ENCODE measurements at places on chromosomes 1 and 21. TPM values are rescaled to one million over a fixed set of nuclear protein-coding genes. Genes with fewer than 3 reads are reported as not detected.

The URB2 gene
- polyA plus RNA-seq: 5.2 TPM

The NBPF6 gene
- not detected for polyA plus RNA-seq

The SPRR2G gene
- not detected for polyA plus RNA-seq

The EPHX1 gene
- polyA plus RNA-seq: 17.9 TPM

The GUCA2B gene
- not detected for polyA plus RNA-seq

The DMRTA2 gene
- not detected for polyA plus RNA-seq

The FCRL1 gene
- polyA plus RNA-seq: not detected

The RNU1-4 gene
- polyA plus RNA-seq: not detected

The LAMC1 gene
- polyA plus RNA-seq: 349 TPM

The CA6 gene
- not detected for polyA plus RNA-seq

GRCh38 chr1:205438213-205439158 lies 16.6 kb upstream of the LEMD1 start:
- no peak for DNase-seq

- DNase-seq: no peak
These were observed 996 bp upstream of the TMEM51 start for GRCh38 chr1:15152318-15153183.

DNA sequence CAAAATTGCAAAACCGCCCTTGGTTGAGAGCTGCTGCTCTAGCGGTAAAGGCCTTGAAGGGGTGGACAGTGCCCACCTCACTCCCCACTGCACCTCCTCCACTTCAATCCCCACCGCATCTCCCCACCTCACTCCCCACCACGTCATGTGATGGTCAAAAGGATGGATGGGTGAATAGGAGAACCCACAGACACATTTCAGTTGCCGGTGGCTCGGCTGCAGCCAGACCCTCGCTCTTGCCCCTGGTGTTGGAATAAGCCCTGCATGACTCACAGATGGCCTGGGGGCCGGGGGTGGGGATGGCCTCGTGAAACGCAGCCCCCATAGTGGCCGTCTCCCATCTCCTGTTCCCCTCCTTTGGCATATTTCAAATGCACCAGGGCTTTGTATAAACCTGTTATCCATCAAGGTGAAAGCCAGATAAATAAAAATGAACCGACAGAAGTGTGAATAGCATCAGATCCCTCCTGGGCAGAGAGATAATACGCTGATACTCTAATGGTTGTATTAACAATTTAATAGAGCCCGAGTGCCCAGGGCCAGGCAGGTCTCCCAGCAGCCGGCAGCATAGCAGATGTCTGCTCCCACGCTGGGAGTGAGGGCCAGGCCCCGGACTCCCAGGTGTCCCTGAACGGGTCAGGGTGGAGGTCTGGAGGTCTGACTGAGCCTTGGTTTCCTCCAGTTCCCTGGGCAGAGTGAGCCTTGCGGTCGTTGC lies 300.3 kb downstream of the NPHP4 start:
- no peak for DNase-seq

DNA sequence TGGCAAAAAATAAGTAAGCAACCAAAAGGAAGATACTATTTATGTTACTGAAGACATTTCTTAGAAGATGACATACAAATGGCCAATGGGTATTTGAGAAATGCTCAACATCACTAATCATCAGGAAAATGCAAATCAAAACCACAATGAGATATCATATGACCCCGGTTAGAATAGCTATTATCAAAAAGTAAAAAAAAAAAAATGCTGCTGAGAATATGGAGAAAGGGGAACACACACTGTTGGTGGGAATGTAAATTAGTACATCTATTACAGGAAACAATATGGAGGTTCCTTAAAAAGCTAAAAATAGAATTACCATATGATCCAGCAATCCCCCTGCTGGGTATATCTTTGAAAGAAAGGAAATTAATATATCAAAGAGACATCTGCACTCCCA lies 34.3 kb upstream of the CREG1 start:
- DNase-seq: no peak

DNA sequence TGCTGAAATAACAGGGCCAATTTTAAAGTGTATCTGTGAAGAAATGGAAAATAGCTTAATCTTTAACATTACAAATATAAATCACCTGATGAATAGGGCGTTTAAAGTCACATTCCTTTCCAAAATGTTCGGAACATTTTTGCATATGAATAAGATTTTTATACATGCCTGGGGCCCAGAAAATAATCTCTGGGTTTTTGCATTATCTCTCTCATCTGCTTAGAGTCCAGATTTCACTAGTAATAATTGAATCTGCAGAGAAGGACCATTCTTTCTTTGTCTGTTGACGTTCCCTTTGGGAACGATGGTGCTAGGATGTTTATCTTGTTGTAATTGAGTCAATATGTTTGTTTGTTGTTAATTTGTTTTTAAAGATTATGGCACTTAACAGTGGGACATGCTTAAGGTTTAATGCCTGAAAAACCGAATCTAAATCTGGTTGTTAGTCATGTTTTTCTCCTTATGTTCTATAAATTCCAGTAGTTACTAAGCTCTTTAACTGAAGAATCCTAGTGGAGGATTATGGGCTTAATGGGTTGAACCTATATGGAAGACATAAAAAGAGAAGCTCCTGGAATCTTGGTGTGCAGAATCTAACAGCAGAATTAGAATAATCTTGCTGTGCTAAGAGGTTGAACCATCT lies 140.6 kb downstream of the VPS13D start:
- DNase-seq: no peak

DNA sequence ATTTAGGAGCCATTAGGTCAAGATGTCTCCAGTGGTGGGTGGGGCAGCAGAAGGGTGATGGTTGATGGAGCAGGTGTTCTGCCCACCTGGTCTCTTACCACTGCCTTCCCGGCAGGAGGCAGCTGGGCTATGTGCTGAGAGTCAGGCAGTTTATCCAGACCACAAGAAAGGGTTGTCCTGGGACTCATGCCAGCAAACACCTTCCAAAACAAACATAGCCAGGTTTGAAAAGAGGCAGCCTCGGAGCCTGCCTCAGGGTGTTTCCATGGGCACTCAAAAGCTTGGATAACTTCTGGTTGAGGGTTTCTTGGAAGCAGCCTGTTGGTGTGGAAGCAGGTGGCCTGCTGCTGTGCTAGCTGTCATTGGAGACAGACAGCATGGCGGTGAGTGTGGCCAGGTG lies 187.2 kb downstream of the PCP4 start:
- DNase-seq: no peak

GRCh38 chr1:2163205-2163604 lies 31.4 kb downstream of the FAAP20 start:
- no peak for DNase-seq

GRCh38 chr1:98903261-98903660 lies 101.4 kb downstream of the PLPPR5 start:
- DNase-seq: no peak

- no peak for DNase-seq
These were observed 41.8 kb upstream of the SLC16A1 start for GRCh38 chr1:112997781-112998180.

- no peak for DNase-seq
These were observed 17.0 kb downstream of the MKNK1 start for GRCh38 chr1:46587069-46587468.

- DNase-seq: no peak
These were observed 4.3 kb downstream of the ADAMTSL4 start for GRCh38 chr1:150553392-150554085.

DNA sequence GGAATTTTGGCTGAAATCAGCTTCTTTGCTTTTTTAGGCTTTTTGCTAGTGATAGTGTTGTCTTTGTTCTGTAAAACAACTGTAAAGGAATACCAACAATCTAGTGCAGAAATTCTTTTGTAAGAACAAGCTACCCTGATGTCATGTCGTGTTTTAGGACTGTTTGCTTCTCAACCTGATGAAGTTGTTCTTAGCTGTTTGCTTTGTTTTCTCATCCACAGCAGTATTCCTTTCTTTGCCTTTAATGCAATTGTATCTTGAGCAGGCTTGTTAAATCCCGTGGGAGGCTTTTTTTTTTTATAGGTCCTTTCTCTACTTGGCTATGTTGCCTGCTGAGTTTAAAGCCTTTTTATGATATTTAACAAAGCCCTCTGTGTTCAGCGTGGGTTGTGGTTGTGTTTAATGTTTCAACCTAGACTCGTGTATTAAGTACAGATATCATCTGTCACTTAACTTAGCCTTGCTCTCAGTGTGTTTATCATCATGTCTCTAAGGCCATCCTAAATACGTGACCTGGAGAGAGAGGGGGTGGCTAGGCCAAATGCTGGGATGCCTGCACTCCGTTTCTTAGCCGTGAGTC lies 31.6 kb downstream of the ADARB1 start:
- DNase-seq: no peak

GRCh38 chr21:28725396-28725795 lies 267.3 kb downstream of the LTN1 start:
- no peak for DNase-seq

GRCh38 chr1:151585622-151586021 lies 26.2 kb upstream of the SNX27 start:
- DNase-seq: no peak

DNA sequence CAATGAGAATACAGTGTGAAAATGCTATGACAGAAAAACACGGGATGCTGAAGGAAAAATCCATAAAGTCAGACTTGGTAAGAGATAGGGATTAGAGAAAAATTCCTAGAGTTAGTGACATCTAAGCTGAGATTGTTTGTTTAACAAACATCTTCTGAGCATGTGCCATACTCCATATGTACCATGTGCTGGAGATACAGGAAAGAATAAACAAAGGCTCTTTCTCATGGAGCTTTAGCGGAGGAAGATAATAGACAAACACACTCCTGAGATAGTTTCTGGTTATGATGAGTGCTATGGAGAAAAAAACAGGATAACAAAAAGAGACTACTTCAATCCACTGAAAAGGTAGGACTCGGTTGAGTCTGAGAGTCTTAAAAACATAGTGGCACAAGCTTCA lies 22.0 kb upstream of the AIM2 start:
- no peak for DNase-seq

Data from BJ (cell line).